AG04449 (cell line): ENCODE measurements at places on chromosomes 1 and 21.

DNA sequence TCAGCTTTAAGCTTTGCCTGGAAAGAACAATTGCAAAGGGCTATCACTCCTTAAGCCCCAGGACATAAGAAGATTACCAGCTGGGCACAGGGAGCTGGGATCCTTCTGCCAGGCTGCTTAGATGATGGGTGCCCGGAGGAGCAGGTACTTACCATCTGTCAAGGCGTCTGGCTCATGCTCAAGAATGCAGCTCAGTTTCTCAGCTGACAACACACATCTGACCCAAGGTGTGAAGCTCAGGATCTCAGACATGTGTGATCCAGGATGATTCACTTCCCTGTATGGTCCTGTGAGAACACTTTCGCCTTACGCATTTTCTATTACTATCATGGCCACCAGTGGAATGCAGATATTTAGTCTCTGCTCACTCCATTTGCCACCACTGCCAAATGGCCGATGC, 14.7 kb upstream of the DISC1 start:
- DNase-seq: no peak

- no peak for DNase-seq
Observed at GRCh38 chr1:232250838-232251237, 379.1 kb downstream of the SIPA1L2 start.

GRCh38 chr1:116628448-116628847, 39.1 kb downstream of the IGSF3 start:
- no peak for DNase-seq

- no peak for DNase-seq
Observed at GRCh38 chr1:1397839-1398523, 1.2 kb downstream of the CCNL2 start.

- DNase-seq: no peak
Observed at GRCh38 chr21:36134803-36135390, at the start of gene CBR3. TSS of gene CBR3 (plus strand) at chr21:36135079. CDS start at chr21:36135193, 114 bp downstream.

GRCh38 chr1:230120921-230121381, 53.9 kb downstream of the GALNT2 start:
- no peak for DNase-seq

DNA sequence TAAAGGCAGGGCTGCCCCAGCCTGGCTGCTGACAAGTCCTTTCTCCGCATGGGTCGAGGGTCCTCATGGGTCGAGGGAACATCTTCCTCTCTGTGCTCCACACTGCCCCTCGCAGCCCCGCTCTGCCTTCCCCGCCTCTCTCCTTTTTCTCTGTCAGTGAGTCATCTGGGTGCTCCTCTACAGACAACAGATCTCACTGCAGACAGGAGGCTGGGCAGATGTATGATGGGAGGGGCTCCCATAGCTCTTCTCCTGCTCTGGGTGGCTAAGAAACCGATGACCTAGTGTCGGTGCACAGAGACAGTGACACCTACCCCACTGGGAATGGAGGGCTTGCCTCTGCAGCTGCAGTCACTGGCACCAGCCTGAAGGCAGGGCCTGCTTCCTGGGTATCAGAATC, 5.5 kb downstream of the KCNA10 start:
- DNase-seq: no peak

- no peak for DNase-seq
Observed at GRCh38 chr1:109379422-109379821, 18.3 kb downstream of the SORT1 start.

- no peak for DNase-seq
Observed at GRCh38 chr1:70847013-70847412, 200.6 kb downstream of the PTGER3 start.

GRCh38 chr1:73947009-73947408, 251.0 kb downstream of the LRRIQ3 start:
- no peak for DNase-seq

DNA sequence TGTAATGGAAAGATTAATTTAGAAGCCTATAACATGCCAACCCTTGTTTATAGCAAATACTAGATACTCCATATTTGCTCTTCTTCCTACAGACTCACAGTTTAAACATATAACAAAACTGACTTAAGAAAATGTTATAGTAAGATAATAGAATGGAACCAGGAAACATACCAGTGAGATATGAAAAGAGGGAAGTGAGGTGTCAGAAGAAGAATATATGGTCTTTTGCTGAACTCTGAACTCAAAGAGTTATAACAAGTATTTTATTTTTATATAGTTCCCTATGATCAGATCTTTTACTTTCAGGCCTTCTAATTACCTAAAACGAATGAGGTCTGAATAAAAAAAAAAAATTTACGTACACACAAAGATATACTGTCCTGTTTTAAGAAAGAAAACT, 20.9 kb downstream of the TMED5 start:
- DNase-seq: no peak

DNA sequence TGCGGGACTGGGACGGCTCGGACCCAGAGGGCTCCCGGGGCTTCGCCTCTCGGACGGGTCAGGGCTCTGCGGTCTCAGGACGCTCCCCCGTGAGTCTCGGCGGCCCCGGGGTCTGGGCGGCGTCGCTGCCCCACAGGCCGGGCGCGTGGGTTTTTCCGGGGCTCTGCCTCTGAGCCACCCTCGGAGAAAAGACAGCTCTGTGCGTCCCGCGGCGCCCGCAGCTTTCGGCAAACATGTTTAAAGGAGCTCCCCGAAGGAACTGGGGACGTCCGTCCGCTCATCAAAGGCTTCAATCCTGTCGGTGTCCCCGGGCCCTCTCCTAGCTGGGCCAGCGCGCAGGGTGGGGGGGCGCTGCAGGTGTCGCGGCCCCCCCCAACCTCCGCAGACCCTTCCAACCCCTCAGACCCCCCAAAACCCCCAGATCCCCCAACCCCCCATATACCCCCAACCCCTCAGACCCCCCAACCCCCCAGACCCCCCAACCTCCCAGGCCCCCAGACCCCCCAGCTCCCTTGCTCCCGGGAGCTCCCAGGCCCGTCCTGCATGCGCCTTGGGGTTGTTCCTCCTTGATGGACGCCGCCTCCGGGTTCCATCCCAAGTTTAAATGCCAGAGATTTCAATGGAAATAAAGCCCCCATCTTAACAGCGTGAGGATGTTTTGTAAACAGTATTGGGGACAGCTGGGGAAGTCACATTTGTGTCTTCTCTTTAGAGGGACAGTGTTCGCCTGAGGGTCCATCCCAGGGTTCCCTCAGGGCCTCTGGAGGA, 996 bp upstream of the C1orf159 start:
- no peak for DNase-seq

DNA sequence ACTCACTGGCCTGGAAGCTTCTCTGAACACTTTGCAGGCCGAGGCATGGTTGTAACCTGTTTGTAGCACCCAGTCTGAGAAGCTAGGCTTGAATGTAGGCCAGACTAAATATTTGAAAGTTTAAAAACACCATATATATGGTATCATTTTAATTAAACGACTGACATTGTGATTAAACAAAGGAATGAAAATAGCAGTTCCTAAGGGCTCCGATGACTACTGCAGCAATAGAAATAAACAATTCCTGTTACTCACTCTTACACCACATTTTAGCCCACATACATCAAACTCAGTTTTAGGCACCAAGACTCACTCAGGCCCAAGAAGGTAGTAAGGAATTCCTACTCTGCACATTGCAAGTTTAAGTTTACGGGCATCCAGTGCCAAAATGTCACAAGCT, 281.2 kb downstream of the AKT3 start:
- no peak for DNase-seq

GRCh38 chr1:32336963-32337675, 1.1 kb upstream of the MARCKSL1 start:
- no peak for DNase-seq

DNA sequence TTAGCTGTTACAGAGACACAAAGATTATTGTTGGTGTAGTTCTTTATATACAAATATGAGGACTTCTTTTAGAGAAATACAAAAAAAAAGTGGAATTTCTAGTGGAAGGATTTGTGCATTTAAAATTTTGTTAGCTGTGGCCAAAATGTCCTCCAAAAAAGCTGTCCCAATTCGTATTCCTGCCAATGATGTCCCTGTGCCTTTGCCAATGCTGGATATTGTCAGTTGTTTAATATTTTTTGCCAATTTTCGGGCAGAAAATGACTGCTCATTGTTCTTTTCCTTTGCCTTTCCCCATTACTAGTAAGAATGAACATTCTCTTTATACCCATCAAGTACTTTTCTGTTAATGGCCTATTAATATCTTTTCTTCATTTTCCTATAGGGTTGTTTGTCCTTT, 110.0 kb upstream of the HOOK1 start:
- no peak for DNase-seq

DNA sequence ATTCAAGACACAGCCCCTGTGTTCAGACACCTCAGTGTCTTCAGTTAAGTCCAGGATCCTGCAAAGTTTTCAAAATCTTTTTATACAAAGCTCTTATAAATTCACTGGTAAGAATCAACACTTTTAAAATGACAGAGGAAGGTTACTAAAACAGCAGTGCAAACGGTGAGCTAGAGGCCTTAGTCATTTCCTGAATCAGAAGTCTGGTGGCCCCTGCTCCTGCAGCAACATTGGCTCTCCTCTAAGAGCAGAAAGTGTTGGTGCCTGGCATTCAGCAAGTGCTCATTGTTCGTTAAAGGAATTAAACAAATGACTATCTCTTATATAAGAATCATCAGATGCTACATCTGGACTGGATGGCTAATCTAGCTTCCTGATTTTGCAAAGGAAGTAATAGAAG, 282.9 kb downstream of the PTGER3 start:
- DNase-seq: no peak

DNA sequence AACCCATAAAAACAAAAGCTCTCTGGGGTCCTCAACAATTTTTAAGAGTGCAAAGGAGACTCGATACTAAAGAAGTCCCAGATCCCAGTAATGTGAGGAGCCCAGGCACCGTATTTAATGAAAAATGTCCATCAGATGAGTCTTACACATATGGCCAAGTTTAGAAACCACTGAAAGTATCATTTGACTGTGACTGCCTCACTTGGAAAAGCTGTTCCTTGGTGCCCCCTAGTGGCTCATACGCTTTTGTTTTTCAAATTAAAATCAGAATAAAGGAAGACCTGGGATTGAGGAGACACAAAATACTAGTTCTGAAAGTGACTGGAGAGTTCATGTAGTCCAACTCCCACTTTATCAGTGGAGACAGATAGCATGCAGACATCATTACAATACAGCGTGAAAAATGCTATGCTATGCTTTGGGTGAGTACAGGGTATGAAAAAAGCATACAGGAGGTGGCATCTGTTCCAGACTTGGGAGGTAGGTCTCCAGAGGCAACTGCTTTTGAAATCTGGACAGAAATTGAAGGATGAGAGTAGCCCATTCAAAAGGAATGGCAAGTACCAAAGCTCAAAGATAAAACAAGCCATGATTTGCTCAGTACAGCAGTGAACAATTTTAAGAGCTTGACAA, 33.8 kb downstream of the GDAP2 start:
- peak; percentile 71 for DNase-seq

DNA sequence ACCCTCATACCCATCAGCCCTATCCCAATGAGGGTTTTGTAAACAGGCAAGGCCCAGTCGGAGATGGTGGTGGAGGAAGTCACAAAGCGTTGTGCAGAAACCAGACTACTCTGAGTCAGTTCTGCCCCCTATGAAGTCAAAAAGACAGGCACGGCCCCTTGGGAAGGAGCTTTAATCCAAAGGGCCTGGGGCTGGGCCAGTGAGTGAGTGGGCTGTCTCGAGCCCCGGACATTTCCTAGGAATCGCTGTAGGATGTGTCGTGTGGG, 442 bp upstream of the AHCYL1 start:
- no peak for DNase-seq

DNA sequence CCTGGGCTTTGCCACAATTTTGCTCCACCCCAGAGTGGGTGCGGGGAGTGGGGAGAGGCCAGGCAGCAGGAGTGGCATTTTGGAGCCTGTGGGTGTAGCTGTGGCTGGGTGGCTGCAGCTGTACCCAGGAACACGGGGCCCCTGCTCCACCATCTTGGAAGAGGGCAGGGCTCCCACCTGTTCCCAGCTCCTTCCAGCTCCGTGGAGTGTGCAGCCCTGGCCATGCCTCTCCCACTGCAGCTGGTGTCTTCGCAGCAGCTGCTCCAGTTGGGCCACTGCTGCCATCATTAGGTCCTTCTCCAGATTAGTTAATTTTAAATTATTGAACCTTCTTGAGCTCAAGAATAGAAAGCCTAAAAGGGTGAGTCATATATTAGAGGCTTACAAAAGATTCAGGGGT, 17.6 kb downstream of the FAM20B start:
- DNase-seq: no peak

DNA sequence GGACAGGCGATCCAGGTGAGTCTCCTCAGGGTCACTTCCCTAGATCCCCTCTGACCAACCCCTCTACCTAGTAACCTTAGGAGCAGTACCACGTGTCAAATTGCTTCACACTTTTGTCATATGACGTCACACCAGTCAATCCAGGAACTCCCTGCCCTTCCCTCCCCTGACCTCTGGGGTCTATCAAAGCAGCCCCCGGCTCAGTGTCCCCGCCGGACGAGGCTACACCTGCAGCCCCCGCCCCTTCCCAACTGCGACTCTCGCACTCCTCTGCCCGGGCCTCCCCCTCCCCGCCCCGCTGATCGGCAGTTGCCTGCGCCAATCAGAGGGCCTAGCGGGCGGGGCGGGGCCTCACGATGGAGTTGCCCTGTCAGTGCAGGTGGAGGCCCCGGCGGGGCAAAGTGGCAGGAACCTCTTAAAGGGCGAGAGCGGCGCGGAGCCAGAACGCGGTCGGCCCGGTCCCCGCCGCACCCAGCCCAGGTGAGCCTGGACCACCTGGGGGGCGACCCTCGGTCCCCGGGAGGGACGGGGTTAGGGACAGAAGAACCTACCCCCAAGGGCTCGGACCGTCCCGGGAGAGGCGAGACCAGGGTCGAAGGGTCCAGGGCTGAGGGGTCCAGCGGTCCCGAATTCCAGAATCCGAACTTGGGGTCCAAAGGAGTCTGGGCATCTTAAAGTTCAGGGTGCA, 27.5 kb upstream of the EPB41 start:
- no peak for DNase-seq

- DNase-seq: no peak
Observed at GRCh38 chr1:101308935-101309333, 72.1 kb downstream of the S1PR1 start.

GRCh38 chr1:240319998-240320397, 228.3 kb downstream of the FMN2 start:
- no peak for DNase-seq

DNA sequence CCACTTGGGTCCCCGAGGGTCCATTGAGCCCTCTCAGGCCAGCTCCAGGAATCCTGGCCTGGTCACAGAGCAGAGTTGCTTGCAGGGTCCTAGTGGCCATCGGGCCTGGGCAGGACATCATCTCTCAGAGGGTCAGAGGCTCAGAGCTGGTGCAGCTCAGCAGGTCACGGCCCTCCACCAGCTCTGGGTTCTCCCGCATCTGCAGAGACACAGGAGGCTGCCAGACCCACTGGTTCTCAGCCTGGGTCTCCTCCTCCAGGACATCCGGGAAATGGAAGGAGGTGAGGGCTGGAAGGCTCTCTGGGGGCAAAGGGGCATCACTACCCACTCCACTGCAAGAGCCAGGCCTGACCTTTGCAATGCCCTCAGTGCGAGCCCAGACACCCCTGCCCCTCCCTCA, 6.5 kb downstream of the TMEM54 start:
- no peak for DNase-seq

DNA sequence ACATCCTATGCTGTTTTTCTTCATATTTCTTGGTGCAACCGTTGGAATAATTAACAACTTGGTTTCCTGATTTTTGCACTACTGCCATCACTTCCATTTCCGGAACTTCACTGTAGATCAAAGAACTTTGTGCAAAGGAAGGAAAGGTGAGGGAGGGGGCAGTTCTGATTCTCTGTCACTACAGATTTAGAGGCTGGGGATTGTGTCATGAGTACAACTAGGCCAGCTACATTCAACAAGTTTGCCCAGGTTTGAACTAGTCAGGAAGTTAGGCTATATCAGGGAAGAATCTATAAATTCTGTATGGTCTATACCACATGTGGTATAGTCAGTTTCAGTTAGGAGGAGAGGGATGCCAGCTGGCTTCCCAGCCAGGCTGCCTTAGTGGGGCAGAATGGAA, 84.2 kb downstream of the RGL1 start:
- DNase-seq: no peak

GRCh38 chr1:232923739-232924386, 26.5 kb upstream of the NTPCR start:
- no peak for DNase-seq
